ENCODE measurements at places on chromosomes 3 and 15.

- no peak for DNase-seq
These were observed 292.1 kb downstream of the FGF12 start for GRCh38 chr3:192435241-192435640.

GRCh38 chr3:172224560-172225214, 185.3 kb downstream of the FNDC3B start:
- no peak for DNase-seq

DNA sequence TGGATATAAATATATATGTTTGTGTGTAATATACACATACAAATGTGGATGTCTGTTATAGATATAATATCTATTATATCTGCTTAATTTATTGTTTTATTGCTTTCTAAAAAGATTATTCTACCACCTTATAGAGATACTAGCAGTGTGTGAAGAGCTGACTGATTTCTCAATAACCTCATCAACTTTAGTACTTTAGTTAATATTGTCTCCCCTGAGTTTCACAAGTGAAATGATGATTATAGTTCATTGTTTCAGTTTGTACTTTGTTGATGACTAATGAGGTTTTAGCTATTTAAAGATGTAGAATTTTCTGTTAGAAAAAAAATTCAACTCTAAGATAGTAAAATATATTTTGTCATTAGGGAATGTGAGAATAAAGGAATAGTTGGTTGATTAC, 11.4 kb downstream of the RSRC1 start:
- DNase-seq = no peak

- no peak for DNase-seq
These were observed 9.1 kb upstream of the SELENOK start for GRCh38 chr3:53900666-53901331.

- DNase-seq = no peak
These were observed 384.2 kb downstream of the CGGBP1 start for GRCh38 chr3:87674397-87675161.

DNA sequence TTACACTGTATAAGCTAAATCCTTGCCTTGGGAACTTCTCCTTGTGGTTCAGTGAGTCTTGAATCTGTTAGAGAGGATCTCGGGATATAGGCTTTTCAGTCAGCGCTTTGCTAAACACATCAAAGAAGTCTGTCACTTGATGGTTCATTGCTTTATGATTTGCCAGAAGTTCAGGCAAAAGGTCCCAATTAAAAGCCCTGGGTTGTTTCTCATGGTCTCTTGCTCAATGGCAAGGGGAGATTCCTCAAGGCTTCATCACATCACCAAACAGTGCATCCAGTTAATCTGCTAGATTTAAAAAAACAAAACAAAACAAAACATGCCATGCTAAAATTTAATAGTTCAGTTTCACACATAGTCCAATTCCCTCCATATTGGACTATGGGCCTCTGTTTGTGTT, 114.8 kb downstream of the FILIP1L start:
- DNase-seq = no peak

DNA sequence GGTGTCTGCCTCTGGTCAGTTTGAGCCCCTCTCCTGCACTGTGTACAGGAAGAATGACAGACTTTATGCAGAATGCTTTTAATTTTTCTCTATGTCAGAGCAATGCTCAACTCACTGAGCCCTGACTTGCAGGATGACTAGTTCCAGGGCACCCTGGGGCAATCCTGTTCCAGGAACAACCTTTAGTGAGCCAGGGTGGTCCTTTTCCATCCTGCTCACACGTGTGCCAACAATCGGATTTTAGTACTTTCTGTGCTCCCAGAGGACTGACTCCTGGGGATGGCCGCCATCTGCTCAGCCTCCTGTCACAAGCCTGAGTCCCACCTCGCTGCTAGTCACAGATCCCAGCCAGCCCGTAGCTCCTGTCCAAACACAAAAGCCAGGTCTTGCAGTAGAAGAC, 48.2 kb upstream of the ALDH1A3 start:
- no peak for DNase-seq

GRCh38 chr3:67602816-67603215, 51.6 kb downstream of the SUCLG2 start:
- DNase-seq = no peak

DNA sequence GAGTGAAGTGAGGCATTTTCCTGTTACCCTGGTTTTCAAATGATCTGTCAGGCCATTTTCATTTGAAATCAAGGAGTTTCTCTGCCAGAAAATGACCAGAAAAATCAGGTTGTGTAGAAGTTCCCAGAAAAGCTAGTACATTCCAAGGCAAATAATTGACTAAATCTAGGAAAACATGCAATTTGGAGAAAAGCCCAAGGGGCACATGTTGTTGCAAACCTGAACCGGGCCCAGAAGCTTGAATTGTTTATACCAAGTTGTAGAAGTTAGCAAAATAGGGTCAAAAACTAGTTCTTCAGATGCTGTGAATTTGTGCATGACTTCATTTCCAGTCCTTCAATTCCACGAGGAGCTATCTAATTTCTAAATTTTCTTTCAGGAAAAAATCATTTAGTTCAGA, 31.0 kb downstream of the TRIM42 start:
- no peak for DNase-seq

GRCh38 chr3:178455226-178455625, 81.0 kb upstream of the KCNMB2 start:
- DNase-seq = no peak

DNA sequence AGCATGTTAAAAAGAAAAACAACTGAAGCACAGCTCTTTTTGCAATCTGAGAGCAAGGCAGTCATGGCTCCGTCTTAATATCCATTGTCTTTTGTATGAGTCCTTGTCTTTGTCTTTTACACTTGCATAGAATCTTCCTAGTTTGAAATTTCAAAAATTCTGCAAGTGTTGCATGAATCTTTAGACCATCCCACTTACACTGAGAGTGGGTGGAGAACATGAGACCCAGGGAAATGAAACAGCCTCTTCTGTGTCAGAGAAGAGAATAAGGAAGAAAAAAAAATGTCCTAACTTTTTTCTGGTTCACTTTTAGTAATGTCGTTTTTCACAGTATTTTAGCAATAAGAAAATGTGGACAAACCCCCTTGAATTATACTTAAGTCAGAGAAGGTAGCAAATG, 12.1 kb upstream of the DCLK3 start:
- no peak for DNase-seq

- no peak for DNase-seq
These were observed 14.9 kb downstream of the SOX2 start for GRCh38 chr3:181726351-181727330.

- no peak for DNase-seq
These were observed 3.0 kb upstream of the NGRN start for GRCh38 chr15:90262426-90262825.

DNA sequence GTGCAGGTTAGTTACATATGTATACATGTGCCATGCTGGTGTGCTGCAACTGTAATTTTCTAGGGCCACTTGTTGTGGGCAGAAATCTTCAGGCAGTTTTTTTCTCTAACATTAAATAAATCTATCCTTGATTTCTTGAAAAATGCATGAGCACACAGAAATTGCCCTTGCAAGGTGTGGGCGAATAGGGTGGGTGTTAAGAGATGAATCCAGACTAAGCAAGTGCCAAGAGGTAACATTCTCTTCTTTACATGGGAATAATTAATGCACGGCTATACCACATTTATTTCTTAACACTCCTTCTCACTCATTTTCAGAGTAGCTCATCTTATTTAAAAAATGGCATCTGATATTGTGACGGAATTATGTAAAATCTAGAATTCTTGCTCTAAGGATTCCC, 719.6 kb downstream of the AGBL1 start:
- DNase-seq = no peak

DNA sequence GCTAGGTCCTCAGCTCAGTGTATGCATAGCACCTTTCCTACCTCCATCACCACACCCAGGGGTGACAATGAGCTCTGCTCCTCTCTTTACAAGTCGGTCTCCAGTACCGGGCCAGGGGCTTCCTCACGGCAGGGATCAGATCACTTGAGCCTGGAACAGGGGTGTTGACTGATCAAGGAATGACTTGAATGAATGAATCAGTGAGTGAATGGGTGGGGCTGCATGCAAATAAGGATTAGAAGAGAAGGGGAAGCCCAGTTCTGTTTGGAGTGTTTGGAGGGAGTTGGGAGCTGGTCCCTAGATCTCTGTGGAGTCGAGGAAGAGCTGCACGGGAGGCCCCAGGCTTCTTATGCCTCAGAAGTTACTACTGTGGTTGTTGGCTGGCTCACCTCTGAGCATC, 87.0 kb downstream of the TMEM266 start:
- no peak for DNase-seq

DNA sequence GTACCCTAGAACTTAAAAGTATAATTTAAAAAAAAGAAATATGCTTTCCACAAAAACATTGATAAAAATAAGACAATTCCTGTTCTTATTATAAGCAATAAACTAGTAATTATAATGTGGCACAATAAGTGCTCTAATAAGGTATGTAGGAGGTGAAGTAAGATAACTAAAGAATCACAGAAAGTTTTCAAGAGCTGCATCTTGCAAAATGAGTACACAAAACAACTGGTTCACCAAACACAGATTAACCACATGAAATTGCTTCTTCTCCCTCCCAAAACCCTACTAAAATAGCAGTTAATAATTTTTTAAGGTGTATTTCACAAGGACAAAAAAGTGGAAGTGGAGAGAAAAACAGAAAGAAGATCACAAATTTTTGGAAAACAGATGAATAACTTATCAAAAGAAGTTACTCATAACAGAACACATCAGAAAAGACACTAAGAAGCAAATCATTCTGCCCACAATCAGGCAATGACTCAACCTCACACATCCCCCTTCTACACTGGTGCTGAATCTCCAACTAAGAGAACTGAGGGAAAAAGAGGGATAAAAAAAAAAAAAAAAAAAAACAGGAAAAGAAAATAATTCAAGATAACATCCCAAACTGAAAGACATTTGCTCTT, 64.2 kb downstream of the TBC1D5 start:
- no peak for DNase-seq

DNA sequence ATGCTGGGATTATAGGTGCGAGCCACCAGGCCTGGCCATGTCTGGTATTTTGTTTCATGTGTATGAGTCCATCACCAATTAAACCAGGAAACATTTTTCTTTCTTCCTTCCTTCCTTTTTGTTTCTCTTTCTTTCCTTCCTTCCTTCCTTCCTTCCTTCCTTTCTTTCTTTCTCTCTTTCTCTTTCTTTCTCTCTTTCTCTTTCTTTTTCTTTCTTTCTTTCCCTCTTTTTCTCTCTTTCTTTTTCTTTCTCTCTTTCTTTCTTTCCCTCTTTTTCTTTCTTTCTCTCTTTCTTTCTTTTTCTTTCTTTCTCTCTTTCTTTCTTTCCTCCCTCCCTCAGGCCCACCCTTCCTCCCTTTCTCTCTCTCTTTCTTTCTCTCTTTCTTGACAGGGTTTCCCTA, 83.4 kb downstream of the SLC9A9 start:
- DNase-seq = no peak

GRCh38 chr15:46467041-46467440, 832.2 kb downstream of the SQOR start:
- DNase-seq = no peak

- no peak for DNase-seq
These were observed 16.4 kb upstream of the HCN4 start for GRCh38 chr15:73385205-73385604.

DNA sequence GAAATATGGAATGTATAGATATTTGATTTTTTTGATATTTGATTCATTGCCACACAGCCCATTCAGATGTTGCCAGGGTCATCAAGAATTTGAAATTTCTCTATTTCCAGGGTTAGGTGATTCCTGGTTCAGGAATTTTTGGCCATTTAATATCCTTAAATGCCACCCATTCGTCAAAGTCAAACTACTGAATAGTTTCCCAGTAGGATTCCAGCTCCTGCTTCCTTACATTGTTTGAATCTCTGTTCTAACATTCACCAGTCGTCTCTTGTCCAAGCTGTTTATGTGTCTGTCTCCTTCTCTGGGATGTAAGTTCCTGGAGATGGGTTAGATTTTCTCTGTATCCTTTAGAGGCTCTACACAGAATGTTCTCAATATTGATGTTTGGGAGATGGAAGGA, 124.9 kb upstream of the TLE3 start:
- DNase-seq = no peak

DNA sequence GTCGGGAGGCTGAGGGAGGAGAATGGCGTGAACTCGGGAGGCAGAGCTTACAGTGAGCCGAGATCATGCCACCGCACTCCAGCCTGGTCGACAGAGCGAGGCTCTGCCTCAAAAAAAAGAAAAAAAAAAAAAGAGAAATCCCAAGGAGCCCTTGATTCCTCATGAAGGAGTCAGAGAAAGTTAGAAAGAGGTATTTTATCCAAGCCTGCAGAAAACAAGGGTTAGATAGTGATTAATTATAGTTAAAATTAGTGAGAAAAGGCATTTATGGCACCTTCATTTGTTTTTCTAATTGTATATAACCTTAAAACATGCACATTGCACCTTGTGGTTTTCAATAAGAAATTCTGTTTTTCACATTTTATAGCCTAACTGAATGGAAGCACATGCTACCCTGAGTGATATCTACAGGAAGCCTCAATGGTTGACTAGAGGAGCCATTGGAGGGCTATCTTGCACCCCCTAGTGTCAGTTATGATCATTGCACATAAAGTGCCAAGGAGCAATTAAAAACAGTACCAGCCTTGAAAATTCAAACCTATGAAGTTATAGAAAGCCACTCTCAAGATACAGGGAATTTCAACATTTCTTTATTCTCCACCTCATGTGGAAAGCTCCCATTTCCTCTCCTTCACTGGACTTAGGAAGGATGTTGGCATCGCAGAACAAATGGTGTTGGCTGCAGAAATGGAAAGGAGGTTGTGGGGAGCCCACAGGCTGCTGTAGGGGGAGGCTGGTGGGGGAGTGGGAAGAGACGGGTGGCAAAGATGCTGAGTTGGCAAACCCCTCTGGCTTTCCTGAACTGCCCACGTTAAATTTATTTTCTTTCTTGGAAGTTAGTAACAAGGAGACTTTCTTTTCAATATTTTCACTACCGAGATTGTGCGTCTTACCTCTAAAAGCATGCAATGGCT, 48.5 kb downstream of the ITGA11 start:
- DNase-seq = peak; percentile 58

DNA sequence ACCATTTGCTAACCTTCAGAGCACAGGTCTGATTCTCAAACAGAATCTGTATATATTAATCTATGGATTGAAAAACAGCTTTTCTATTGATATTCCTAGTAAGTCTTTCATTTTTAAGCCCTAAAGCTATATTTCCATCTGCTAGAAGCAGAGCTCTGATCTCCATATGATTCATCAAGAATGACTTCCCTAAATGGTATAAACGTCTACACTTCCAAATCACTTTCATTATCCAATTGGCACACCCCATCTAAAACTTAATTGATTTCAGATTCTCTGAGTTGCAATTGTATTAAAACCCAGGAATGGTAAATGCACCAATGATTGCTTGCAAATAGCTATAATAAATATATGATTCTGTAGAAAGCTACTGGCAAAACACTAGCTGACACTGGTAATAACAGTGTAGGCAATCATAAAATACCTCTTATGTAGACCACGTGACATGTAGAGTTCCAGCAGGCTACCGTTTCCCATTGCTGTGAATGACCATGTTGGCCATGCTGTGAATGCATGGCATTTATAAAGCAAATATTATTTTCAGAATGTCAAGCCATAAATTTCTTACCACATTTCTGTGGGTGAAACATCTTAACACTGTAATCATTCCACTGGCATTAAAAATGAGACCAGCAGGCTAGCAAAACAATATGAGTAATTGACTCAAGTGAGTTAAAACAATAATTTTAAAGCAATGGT, 226.0 kb downstream of the ZMAT3 start:
- DNase-seq = no peak

- no peak for DNase-seq
These were observed 54.7 kb upstream of the CD47 start for GRCh38 chr3:108145578-108145977.

- DNase-seq = no peak
These were observed 1.7 kb downstream of the IP6K2 start for GRCh38 chr3:48715174-48715800.
